T-helper 2 cell treated with Interferon-gamma antibody and Interleukin-4, amounts not matched to agents 5 μg/mL and 100 μg/mL, for 36 hours (primary cell): ENCODE measurements at places on chromosomes 11 and 22.

GRCh38 chr11:13184295-13184794 is 93.2 kb upstream of the BMAL1 start:
- DNase-seq: no peak

DNA sequence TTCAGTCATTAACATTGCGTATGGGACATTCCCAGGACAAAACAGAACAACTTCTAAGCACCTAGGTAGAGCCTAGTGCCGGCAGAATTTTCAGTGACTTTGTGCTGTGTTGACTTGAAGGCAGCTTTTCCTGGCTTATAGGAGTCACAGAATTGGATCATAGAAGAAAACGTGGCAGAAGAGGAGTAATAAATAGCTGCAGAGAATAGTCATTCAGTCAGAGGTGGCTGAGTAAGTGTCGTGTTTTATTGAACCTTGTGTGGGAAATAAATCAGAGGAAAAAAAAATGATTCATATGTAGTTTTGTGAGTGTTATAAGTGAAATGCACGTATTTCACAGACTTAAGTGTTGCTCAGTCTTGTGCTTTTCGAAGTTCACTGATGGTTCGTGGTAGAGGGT is 2.1 kb downstream of the BARX2 start:
- DNase-seq: no peak

DNA sequence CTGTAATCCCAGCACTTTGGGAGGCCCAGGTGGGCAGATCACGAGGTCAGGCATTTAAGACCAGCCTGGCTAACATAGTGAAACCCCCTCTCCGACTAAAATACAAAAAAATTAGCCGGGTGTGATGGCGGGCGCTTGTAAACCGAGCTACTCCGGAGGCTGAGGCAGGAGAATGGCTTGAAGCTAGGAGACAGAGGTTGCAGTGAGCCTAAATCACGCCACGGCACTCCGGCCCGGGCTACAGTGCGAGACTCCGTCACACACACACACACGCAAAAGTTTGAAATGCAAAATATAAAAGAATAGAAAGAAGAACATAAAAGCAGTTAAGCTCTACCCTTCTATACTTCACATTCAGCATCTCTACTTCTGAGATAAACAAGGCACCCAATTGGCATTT is 1165.9 kb upstream of the CNTN5 start:
- no peak for DNase-seq

- DNase-seq: no peak
These were observed 92.3 kb upstream of the C11orf87 start for GRCh38 chr11:109329716-109330115.

- no peak for DNase-seq
These were observed 37.2 kb downstream of the CKAP5 start for GRCh38 chr11:46808799-46809431.

- DNase-seq: peak; percentile 33
These were observed 7.6 kb upstream of the CTR9 start for GRCh38 chr11:10743354-10744000.

DNA sequence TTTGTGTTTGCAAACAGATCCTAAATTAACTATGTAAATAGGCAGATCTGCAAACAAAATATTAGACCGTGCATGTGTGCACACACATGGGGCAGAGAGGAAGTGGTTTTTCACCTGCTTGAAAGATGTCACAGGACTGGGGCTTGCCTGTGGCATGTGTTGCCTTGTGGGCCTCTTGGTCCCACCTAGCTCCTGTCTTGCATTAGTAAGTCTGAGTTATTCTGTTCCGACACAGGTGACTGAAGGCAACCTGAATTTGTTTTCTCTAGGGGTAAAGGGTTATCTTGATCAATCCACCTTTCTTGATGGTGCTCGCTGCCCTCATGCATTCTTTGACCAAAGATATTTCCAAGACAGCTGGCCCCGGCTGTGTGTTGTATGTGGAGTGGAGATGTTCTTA is 667.5 kb downstream of the NTM start:
- DNase-seq: no peak

- no peak for DNase-seq
These were observed 27.0 kb upstream of the MICAL2 start for GRCh38 chr11:12083380-12083779.

DNA sequence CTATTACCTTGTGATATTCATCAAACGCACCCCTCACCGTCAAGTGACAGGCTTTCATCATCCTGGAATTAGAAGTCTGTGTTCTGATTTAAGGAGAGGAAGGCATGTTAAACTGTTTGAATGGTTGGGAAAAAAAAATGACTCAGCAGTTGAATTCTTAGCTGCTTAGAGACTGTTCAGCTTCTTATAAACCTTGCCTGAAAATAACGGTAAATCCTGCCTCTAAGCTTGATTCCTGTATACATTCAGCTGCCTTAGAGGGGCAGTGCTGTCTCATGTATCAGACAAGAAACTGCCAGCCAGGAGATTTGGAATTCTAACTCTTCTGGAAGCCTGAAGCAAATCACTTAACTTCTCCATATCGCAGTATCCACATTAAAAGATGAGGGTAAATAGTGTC is 437.4 kb downstream of the JRKL start:
- DNase-seq: no peak

DNA sequence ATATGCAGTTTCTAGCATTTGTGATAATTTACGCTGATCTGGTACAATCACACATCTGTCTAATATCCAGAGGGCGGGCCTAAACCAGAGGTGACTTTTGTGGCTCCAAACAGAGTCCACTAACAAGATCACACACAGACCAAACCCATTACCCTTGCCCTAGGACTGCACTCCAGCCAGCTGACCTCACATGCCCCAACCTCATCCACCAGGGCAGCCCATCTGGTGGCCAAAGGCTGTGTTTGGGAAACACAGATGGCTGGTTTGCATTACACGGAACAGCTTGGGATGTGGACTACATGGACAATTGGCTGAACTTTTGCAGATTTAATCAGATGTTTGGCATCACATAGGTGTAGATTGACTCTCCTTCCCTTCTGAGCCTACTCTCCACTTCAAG is 228.2 kb downstream of the GRIK4 start:
- DNase-seq: no peak

DNA sequence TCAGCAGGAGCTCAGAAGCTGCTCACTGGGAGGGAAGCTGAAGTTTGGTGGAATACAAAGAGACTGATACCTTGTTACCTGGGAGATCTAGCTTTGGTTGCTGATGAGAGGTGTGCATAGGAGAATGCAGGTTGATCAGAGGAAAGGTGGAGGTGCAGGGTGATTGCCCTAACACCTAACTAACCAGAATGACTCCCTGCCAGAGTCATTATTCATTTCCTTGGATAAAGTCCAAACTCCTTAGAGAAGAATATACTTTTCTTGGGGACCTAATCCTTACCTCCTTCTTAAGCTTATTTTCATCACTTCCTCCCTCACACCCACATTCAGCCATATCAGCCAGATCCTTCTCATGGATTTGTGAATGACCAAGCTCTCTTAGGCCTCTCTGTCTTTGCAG is 814.2 kb upstream of the TENM4 start:
- DNase-seq: no peak

DNA sequence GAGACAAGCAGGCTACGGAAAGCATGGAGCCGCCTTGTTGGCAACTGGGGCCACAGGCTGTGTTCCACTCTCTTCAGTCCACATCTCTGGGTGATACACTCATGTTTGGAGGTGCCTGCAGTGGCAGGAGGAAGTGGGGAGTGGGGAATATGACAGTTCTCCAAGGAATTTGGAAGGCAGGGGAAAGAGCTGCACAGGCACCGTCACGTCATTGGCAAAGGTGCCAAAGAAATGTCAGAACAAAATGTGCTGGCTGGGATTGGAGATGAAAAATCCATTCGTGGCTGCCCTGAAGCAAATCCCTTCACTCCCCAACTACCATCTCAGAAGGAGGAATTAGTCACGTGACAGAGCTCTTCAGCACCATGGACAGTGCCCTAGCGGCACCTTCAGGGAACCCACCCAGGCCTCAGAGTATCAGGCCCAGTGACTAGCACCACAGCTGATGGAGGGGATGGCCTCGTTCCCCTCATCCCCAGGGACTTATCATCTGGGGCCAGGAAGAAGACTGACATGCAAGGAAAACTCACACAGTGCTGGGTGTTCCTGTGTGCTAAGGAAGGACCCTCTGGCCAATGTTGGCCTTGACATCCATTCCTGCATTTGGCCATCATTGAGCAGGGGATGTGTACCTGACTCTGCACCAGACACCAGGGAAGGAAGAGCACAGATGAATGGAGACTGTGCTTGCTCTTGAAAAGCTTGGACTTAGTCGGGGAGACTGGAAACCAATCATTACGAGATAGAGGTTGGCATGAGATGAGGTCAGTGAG is 48.5 kb upstream of the PRDM11 start:
- peak; percentile 17 for DNase-seq

- DNase-seq: no peak
These were observed 51.9 kb upstream of the MN1 start for GRCh38 chr22:27853424-27853823.

- no peak for DNase-seq
These were observed 60.0 kb upstream of the AMOTL1 start for GRCh38 chr11:94708176-94708575.

- DNase-seq: no peak
These were observed 1684.7 kb upstream of the RAG2 start for GRCh38 chr11:38282718-38283117.

DNA sequence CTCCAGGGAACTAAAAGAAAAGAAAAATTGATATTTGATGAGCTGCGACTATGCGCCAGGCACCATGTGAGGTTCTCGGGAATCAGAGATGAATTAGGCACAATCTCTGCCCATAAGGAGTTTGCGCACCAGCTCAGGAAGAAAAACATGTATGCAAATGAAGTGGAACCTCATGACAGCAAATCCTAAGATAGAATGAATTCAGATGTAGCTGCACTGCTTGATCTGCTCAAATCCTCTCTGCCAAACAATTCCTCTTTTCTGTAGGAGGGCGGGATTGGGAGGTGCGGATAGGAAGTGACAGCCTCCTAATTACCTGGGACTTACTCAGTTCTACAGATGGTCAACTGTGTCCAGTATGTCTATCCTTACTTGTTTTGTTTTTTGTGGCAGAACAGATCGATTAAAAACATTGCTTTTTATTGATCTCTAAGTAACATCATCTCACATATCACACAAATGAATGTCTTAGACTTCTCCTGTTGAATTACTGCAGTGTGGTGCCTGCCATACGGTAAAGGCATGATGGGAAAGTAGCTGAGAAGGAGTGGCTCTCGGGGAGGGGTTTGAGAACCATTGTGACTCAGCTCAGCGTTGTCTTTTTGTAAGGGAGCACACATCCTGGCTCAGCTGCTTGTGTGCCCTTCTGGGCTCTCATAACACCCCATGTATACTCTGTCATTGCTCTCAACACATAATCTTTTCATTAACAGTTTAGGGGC is 13.9 kb downstream of the CRTAM start:
- no peak for DNase-seq

DNA sequence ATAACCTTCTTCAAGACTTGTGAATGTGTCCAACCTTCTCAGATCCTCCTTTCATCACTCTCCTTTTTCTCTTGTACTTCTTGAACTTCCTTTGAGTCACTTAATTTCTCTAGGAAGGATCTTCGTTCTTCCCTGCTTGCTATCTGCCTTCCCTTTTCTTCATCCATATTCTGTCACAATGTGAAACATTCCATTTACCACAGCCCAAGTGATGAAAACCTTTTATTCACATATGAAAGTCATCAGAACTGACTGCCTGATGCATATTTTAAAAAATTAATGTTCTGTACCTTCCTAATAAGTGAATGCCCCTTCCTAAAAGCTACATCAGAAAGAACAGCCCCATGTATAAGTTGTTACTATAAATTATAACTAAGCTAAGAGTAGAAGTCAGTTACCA is 520.4 kb upstream of the LUZP2 start:
- DNase-seq: no peak

- DNase-seq: no peak
These were observed 84.0 kb downstream of the THAP12 start for GRCh38 chr11:76296731-76297542.

GRCh38 chr11:65479184-65480145 is 19.4 kb upstream of the MALAT1 start:
- DNase-seq: no peak

GRCh38 chr11:87351676-87352075 is 313.9 kb downstream of the TMEM135 start:
- no peak for DNase-seq

DNA sequence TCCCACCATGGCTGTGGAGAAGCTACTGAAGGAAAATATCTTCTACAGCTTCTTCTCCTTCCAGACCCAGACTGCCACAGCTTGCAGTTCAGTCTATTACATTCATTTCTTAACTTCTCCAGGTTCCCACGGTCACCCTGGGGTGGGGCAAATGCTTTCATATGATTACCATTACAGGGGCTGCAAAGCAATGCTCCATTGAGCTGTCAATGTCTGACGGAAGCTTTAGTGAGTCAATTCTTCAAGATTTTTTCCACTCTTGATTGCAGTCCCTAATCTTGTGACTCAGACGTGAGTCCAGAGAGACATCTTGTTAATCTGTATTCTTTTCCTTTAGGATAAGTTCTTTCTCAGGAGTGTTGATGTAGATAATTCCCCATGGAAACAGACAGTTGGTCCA is 233.4 kb upstream of the DDI1 start:
- DNase-seq: no peak

DNA sequence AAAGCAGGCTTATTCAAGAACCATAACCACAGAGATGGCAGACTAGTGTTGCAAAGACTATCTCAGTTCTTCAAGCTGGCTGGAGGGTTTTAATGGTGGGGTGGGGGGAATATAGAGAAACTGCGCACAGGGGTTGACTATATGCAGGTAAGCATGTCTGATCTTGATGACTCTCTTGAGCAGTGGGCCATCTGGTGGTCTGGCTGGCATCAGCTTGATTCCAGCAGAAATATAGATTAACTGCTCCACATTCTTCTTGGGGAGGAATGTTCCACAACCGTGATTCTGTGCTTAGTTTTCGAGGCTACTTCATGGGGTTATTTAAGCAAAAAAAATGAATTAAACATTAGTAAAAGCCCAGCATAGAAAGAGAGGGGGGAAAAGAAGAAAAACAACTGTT is 158.8 kb upstream of the PGR start:
- DNase-seq: no peak

GRCh38 chr11:132898021-132898420 is 634.3 kb downstream of the OPCML start:
- no peak for DNase-seq

DNA sequence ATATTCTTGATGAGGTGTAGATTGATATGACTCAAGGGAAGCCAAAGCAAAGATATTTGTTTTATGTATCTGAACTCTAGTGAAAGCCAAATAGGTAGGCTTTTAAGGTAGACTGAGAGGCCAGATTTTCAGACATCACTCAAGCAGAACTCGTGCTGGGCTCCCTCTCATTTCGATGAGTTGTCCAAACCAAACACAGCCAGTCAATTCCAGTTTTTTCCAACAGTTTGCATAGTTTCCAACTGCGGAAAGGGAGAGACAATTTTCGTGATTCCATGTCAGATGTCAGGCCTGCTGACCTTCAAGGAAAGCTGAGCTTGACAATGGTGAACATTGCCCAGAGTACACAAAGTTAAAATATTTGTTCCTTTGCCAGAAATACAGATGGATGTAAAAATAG is 110.9 kb upstream of the MPPED2 start:
- no peak for DNase-seq

DNA sequence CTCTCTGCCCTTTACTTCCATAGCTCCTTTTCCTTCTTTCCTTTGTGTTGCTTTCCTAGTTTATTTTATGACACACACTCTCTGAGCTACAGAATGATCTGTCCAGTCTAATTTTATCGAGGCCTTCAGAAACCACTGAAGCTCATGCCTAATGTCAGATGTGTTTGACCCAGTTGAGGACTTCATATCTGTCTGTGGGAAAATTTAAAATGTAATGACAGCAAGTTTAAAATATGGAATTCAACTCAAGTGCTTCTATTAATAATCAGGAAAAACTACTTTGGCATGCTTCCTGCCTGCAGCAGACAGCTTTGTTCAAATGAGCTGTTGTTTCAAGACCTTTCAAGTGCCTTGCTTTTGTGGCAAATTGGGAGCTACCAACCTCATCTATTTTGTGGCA is 261.8 kb upstream of the MTNR1B start:
- no peak for DNase-seq
